ENCODE measurements at places on chromosomes 2 and 18.

DNA sequence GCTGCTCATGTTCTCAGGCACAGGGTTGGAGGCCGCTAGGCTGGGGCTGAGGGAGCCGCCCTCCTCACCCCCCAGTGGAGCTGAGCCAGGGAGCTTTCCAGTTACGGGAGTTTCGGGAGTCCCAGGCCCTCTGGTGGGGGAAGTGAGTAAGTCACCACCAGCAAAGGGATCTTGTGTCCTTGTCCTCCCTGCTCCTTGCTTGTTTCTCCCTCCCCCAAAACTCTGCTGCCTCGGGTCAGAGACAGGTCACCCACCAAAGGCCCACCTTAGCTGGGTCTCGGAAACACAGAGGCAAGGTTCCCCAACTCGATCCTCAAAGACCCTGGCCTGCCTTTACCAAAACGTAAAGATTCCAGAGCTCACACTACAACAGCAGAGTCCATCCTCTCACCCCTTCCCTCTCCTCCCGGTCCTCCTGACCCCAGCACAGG, 60.5 kb upstream of the POMC start:
- DNase-seq, result peak; percentile 30

DNA sequence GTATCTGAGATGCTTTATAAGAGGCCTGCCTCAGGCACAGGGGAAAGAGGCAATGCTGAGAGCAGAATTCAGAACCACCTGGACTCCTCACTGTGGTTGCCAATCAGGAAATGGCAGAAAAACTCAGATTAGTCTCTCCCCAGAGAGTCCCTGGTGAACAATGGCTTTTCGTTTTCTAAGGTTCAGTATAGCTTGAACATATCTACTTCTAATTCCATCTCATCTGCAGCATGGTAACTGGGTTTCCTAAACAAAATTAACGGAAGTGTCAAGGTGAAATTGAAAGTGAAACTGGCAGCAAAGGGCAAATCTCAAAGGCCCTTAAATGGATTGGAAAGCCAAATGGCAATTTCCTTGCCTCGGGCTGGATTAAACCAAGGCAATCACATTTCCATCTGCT, 480.2 kb upstream of the ACVR2A start:
- no peak for DNase-seq

GRCh38 chr2:19865151-19865550, 36.6 kb downstream of the TTC32 start:
- DNase-seq, result no peak

- no peak for DNase-seq
Measured at GRCh38 chr2:131010566-131010965, 82.7 kb downstream of the FAM168B start.

DNA sequence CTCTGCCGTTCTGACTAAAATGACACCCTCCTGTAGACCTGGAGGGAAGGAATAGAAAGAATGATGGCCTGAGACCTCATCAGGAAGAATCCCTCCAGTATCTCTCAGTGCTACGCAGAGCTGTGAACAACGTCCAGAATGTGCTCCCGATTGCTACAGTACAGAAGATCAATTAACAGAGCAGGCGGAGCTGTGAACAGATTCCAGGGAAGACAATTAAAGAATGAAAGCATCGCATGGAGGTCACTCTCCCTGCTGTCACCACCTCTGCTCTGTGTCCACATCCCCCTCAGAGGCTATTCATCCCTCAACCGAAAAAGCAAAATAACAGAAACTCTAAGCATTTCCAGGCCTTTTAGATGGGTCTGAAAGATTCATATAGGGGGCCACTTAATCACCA, 481.0 kb downstream of the EIPR1 start:
- DNase-seq, result no peak

- DNase-seq, result no peak
Measured at GRCh38 chr2:220341014-220341413, 713.6 kb downstream of the SLC4A3 start.
